ENCODE measurements at places on chromosomes 13 and 19.
A peak's percentile ranks its signal among the peaks of the same experiment; 100 is the strongest.

GRCh38 chr19:17942582-17943273 is 9.9 kb downstream of the CCDC124 start:
- DNase-seq = no peak

DNA sequence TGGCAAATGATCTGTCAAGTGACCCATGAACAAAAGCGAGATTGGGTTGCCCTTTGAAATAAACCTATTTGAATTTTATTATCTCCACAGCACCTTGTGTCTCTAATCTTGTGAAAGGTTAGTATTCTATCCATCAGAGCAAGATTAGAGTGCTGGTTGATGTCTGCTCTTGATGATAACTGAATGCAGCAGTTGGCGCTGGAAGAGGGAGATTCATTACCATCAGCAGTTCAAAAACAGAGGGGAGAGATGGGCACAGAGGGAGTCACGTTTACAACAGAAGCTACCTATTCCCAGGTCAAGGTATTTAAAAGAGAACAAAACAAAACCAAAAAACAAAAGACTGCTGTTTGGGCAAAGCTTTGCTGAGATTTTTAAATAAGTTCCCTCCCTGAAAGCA is 588.1 kb downstream of the GPC6 start:
- DNase-seq = no peak

DNA sequence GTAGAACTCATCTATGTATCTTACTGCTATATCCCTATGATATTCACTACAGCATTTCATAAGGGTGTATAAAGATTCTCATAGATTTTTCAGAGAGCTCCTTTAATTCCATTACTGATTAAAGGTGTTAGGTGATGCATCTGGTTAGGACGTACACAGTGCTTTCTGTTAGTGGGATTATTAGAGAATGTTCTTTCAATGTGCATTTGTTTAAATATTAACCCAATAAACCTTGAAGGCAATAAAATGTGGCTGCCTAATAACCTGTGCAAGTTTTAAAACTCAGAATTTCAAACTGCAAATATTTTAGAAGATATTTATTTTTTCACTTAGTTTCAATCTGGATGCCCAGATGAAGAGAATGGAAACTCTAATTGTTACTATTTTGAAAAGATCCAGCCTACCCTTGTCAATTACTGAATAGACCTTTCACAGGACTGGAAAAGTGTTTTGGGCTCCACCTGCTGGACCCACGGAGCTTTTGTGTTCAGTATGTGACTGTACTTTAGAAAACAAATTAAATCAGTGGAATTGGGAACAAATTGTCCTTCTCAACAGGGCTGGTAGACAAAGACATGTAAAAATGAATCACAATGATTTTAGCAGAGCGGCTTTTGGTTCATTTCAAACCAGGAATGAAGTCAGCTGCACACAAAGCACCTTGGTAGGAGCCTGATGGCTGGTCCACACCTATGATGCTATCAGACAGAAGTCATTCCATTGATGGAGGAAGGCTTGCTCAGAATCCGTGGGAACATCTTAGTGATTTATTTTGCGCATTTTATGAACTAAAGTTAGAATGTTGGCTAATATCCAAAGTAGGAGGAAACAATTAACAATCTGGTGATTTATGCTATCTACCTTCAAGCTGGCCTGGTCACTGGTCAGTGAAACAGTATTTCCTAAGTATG is 89.4 kb upstream of the RAP2A start:
- DNase-seq = peak; percentile 7

DNA sequence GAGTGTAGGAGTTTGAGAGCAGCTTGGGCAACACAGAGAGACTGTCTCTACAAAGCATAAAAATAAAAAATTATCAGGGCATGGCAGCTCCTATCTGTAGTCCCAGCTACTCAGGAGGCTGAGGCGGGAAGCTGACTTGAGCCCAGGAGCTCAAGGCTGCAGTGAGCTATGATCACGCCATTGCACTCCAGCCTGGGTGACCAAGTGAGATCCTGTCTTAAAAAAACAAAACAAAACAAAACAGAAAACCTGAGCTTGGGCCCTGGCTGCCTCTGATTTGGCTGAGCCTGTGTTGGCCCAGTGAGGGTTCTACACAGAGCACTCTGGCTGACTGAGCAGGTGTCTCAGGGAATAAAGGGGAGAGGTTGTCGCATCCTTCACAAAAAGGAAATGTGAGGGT is 8.0 kb downstream of the SLC7A9 start:
- DNase-seq = no peak

DNA sequence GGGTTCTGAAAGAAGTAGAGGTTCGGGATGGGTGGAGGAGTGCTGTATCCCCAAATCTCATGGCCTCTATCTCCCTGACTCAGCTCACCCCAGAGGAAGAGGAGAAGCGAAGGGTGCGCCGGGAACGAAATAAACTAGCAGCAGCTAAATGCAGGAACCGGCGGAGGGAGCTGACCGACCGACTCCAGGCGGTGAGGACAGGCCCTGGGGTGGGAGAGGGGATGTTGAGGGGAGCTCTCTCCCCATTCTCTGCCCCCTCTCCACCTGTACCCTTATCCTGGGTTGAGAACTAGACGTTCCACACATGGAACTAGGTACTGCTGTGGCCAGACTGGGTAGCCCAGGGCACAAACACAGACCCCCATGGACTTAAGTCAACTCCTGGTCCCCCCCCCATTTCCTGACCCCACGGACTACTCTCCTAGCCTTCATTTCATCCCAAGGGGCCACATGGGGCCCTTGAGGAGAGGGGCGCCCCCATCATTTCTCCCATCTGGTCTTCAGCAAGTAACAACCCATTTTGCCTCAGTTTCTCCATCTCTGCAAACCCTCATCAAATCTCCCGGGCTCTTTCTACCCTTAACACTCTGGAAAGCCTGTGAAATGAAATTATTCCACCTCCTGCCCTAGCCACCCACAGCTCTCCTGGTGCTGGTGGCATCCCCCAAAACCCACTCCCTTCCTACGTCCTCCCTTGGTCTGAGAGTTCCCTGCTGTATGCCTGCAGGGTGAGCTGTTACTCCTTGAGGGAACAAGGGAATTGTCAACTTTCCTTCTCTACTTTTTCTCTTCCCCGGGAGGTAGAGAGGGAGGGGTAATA is 3.5 kb downstream of the FOSB start:
- no peak for DNase-seq

- no peak for DNase-seq
Measured at GRCh38 chr13:110136660-110137585, 170.0 kb downstream of the COL4A1 start.

DNA sequence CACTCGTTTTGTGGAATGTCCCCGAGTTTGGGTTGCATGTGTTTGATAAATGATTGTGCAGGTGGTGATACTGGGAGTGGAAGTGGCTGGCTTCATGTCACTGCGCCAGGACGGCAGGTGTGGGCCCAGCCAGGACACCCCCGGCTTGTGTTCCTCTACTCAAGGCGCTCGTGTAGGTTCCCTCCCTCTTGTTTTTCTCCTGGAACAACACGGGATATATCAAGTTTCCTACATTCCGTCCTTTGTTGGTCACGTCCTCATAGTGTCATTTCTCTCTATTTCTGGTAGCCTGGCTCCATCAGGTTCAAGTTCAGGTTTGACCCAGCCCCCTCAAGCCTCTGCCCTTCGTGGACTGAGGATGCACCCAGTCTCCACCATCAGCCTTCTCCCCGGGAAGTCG is 16.3 kb downstream of the IL17D start:
- DNase-seq = no peak

- DNase-seq = no peak
Measured at GRCh38 chr19:17101686-17102628, 26.4 kb downstream of the MYO9B start.

- peak; percentile 19 for DNase-seq
Measured at GRCh38 chr13:112943309-112944125, 25.5 kb upstream of the MCF2L start.

DNA sequence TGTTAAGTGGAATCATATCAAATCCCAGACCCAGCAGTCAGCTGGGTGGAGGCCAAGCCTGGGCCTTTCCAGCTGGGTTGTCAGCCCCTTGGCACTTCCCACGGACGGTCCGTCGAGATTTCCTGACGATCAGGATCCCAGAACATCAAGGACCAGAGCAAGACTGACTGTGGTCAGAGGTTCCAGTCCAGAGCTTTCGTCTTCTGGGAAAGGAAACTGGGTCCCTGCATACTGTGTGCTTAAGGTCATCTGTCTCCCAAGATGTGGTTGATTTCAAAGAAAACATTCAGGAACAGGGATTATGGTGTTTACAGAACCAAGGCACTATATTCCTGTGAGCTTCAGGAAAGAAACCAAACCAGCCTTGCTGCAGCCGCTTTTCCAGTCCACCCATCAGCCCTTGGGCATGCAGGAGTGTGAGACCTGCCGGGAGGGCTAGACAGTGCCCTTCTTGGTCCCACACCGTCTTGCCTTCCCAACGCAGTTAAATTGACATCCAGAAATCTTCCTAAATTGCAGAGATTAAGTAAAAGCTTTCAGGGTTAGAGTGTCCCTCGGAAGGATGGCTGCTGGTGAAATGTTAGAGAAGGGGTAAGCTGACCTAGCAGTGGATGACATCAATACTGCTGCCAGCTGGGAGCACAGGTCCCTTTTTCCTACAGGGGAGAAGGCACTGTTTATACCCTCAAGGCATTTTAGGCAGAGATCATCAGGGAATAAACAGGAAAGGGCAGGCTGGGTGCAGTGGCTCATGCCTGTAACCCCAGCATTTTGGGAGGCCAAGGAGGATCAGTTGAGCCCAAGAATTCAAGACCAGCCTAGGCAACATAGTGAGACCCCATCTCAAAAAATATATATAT is 5.0 kb upstream of the C19orf33 start:
- no peak for DNase-seq

DNA sequence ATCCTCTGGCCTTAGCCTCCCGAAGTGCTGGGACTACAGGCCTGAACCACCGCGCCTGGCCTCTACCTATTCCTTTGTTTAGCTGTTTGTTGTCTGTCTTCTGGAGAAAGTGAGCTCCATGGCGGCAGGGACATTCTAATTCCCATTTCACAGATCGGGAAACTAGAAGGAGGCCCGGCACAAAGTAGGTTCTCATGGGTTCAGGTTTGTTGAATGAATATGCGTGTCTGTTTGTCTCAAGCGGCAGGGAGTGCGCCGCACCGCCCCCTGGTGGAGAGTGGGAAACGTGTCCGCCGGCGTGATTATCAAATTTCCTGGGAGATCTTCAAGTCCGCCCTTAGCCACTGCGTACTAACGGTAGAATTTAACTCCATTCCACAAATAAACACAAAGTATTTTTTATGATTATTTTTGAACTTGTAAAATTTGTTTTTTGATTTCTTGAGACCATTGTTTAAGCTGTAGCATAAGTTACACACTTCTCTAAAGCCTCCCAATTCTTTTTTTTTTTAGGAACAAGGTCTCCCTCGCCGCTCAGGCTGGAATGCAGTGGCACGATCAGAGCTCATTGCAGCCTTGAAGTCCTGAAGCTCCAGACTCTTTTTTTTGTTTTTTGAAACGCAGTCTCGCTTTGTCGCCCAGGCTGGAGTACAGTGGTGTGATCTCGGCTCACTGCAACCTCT is 8.9 kb upstream of the CCDC9 start:
- peak; percentile 74 for DNase-seq

- no peak for DNase-seq
Measured at GRCh38 chr19:14265290-14266036, 59.5 kb upstream of the ADGRL1 start.

- DNase-seq = peak; percentile 14
Measured at GRCh38 chr13:112968380-112968909, 569 bp upstream of the MCF2L start.
